ENCODE measurements at places on chromosomes 1 and 21.
A peak's percentile ranks its signal among the peaks of the same experiment; 100 is the strongest.

- no peak for DNase-seq
These were observed at the start of gene RAB13 for GRCh38 chr1:153985941-153986761. Gene RAB13, minus strand, starts transcription at chr1:153986339. Its CDS starts 103 bp downstream, at chr1:153986236.

- no peak for DNase-seq
These were observed 47.6 kb upstream of the ADARB1 start for GRCh38 chr21:45026826-45027225.

- DNase-seq: no peak
These were observed 94.7 kb downstream of the SIK1 start for GRCh38 chr21:43331962-43332828.

DNA sequence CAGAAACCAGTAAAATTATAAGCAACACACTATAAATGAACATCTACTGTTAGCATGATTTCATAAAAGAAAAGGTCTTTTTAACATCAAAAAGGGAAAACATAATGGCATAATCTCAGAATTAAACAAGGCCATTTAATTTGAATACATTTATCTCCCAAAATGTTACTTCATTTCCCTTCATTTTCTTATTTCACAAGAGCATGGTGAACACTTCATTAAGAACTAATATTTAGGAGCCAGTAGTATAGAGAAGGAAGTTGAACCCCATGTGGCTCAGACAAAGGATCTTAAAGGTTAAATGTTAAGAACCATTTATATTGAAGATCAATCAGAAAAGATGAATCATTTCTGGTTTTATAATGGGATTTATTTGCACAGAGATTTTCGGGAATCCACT, 981.7 kb downstream of the TTLL7 start:
- no peak for DNase-seq

DNA sequence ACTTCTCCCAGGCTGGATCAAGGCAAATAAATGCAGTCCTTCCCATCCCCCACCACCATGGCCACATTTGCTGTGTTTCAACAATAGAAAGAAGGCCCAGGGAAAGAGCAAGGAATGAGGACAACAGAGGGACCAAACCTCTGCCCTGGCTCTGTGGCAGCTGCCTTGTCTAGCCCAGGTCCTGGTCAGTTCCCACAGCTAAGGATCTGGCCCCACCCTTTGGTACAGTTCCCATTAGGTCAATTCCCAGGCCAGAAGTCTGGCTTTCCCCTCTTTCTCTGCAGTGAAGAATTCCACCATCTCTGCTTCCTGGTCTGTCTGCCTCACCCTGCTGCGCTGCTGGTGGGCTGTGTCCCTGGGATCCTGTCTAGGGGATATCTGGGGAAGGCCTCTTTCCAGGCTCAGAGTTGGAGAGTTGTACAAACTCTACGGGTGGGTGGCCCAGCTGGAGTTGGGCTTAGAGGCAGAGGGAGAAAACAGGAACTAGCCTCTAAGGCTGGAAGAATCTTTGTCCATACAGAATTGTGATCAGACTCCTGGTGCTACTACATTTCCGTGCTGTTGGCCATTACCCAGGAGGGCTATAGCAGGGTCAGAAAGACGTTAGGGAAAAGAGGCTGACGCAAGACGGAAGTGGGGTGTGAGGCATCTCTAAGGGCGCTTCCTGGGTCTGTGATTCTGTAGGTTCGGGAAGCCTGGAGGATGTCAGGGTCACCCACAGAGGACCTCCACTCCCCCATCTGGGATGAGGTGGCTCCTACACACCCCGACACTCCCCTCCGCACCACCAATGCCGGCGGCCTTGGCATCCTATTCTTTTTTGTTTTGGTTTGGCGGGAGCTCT, 953 bp upstream of the NDUFS2 start:
- DNase-seq: no peak

DNA sequence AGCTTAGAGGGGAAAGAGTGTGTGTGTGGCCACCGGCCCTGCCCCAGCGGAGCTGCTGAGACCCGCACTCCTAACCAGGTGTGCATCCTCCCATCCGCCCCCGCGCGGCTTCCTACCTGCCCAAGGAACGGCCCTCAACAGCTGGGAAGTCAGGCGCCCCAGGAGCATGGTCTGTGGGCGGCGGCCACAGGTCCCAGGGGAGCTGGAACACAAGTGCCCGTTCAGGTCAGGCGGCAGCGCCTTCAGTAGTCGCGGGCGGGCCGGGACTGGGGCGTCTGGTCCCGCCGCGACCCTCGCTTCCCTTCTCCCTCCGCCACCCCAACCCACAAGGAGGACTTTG, 448 bp downstream of the AURKAIP1 start:
- no peak for DNase-seq

GRCh38 chr1:42680921-42681683, 1.1 kb upstream of the YBX1 start:
- DNase-seq: no peak

DNA sequence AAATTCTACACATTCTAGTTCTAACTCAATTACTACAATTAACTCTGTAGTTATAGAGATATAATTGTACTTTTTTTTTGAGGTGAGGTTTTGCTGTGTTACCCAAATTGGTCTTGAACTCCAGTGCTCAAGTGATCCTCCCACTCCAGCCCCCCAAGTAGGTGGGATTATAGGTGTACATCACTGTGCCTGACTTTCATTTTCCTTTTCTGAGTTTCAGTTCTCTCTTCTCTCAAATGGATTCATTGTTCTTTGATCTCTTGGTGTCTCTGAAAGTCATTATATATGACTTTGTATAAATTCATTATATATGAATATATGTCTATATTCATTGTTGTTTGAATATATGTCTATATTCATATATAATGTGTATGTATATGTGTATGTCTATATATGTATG, 74.0 kb upstream of the GALNT2 start:
- DNase-seq: no peak

GRCh38 chr1:219109424-219110018, 64.2 kb upstream of the LYPLAL1 start:
- DNase-seq: no peak

- DNase-seq: peak; percentile 34
These were observed 59.8 kb upstream of the ACOT11 start for GRCh38 chr1:54488065-54488750.

DNA sequence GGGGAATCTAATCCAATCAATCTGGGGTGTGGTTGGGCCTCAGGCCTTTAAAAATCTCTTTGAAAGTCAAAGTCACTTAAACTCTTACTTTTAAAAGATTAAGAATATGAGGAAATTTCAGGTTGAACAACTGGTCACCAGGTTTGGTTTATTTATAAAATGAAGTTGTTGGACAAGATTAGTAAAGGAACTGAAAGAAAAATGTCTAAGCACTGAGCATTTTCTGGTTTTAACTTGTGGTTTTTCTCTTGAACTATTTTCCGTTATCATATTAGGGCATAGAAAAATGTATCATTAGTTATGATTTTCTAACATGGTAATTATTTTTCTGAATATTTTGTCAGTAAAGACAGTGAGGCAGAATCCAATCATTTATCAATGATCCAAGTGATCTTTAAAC, 49.6 kb downstream of the RGS2 start:
- no peak for DNase-seq

DNA sequence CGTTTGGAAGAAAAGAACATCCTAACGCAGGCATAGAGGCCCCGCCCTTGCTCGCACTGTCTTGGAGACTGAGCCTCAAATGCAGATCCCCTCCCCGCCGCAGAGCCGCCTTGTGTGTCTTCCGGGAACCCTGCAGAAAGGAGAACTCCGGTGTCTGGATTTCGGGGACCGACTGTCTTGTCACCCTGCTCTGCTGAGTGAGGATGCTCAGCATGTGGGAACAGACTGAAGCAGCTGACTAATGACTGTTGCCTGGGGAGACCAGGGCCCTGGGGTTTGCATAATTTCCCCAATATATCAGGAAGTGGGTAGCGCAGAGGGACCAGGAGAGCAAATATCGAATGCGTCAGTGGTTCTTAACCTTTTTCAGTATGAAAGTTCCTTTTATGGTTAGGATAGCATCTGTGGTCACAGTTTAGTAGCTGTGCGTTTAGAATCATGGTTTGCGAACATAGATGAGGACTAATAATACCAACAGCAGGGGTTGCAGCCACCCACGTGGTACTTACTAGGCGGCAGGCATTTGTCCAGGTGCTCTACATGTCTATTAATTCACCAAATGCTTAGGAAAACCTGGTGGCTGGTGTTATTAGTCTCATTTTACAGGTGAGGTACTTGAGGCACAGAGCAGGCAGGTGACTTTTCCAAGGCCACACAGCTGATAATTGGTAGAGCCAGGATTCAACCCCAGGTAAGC, 14.3 kb downstream of the GPR137B start:
- no peak for DNase-seq

GRCh38 chr1:240947438-240948224, 335.7 kb upstream of the GREM2 start:
- no peak for DNase-seq

GRCh38 chr1:214445199-214445598, 106.2 kb downstream of the PTPN14 start:
- DNase-seq: no peak

DNA sequence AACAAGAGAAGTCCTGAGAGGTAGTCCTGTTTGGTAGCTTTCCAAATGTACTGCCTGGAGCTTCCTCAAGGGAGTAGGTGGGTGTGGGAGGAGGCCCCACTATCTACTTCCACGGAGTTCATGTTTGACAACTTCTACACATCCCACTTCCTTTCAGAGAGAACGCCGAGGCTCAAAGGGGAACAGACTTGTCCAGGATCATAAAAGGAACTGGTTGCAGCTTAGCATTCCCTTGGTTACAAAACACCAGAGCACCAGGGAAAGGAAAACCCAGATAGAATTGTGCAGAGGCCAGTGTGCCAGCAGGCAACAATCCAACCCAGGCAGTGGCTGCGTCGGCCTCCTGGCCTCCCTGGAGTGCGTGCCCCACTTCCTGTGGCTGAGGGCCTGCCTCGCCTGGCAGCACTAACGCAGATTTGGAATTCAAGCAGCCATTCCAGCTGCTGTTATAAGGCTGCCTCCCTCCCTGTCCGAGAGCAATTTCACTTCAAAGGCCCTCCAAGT, 4.2 kb upstream of the RAP1GAP start:
- no peak for DNase-seq

DNA sequence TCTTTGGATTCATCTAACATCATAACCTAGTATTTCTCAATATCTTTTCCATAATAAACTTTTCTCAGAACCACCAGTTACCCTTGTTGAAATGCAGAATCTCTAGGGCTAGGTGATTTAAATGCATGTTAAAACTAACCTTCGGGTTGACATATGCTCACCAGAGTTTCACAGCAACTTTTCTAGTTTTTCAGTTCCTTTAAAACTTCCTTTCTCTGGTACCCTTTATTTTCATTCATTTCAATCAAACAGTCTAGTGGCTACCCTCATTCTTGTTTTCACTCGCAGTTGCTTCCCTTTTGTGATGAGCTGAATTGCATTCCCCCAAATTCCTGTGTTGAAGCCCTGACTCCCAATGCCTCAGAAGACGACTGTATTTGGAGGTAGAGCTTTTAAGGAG, 712.8 kb upstream of the CHRM3 start:
- DNase-seq: no peak

GRCh38 chr21:26115305-26115704, 55.3 kb downstream of the APP start:
- DNase-seq: peak; percentile 91

DNA sequence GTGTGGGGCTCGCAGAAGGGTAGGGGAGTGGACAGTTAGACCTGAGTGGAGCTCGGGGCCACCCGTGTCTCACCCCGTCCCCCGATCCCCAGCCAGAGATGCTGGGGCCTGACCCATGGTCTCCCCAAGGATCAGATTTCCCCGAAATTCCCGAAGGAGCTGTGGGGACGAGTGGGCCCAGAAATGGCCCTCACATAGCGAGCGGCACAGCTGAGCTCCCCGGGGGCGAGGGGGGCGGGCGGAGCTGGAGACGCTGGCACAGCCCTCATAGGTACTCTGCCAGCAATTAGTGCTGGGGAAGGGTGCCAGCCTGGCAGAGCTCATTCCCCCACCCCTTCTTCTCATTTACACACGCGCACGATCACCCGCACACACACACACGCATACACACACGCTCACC, 9.2 kb downstream of the CASZ1 start:
- no peak for DNase-seq

DNA sequence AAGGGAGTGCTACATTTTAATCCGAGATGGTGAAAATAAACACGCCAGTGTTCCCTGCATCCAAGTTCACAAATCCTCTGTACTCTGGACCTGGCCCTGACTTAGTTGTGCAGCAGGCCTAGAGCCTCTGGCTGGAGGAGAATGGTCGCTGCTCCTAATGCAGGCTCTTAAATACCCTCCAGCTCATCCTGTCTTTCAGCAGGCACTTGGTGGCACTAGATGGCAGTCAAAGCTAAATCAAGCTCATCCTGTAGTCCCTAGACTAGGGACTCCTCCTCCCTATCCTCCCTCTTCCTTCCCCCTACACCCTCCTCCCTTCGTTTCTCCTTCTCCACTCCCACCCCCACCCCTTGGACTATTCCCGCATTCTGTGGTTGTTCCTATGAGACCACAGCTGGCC, 41.6 kb upstream of the MTR start:
- no peak for DNase-seq

GRCh38 chr1:29851691-29852090, 615.4 kb downstream of the PTPRU start:
- no peak for DNase-seq

DNA sequence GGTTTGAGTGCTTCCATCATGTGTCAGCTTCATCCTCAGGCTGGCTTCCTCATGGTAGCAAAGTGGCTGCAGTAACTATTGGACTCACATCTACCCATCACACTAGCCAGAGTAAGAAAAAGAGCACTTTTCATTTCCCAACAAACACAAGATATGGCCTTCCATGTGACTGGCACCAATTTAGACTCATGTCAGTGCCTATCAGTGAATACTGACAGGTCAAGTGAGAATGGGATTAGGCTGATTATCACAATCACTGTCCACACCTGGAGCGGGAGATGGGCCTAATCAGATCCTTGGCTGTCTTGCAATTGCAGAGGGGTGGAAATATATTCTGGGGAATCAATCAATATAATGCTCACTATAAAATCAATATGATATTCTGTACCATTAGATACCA, 2.9 kb upstream of the RABGAP1L start:
- DNase-seq: no peak

DNA sequence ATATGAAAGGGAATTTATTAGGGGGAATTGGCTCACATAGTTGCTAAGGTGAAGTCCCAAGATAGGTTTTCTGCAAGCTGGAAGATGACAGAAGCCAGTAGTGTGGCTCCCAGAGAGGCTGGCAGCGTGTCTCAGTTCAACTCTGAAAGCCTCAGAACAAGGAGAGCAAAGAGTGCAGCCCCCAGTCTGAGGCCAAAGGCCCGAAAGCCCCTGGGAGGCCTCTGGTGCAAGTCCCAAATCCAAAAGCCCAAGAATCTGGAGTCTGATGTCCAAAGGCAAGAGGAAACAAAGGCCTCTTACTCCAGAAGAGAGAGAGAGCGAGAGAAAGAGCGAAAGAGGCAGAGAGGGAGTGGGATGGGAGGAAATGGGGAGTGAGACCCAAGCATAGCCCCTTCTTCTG, 18.3 kb downstream of the KCNA2 start:
- no peak for DNase-seq

DNA sequence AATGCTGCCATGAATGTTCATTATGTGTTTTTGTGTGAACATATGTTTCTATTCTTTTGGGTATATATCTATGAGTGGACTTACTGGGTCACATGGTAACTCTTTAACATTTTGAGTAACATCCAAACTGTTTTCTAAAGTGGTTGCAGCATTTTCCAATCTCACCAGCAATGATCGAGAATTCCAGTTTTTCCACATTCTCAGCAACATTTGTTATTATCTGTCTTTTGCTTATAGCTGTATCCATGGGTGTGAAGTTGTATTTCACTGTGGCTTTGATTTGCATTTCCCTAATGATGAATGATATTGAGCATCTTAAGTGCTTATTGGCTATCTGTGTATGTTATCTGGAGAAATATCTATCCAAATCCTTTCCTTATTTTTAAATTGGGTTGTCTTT, 89.2 kb upstream of the SLFNL1 start:
- no peak for DNase-seq
